Lung (tissue), 17 donors: ENCODE measurements at places on chromosomes 7 and 10. TPM values are rescaled to one million over a fixed set of nuclear protein-coding genes. Genes with fewer than 3 reads are reported as not detected.

- peaks cover 13% of the 10 kb centered on the region for H3K36me3 ChIP-seq
- H3K4me1 ChIP-seq, result no peaks in the 10 kb centered on the region
Observed at GRCh38 chr10:13143766-13144165, 17.6 kb upstream of the MCM10 start.

DNA sequence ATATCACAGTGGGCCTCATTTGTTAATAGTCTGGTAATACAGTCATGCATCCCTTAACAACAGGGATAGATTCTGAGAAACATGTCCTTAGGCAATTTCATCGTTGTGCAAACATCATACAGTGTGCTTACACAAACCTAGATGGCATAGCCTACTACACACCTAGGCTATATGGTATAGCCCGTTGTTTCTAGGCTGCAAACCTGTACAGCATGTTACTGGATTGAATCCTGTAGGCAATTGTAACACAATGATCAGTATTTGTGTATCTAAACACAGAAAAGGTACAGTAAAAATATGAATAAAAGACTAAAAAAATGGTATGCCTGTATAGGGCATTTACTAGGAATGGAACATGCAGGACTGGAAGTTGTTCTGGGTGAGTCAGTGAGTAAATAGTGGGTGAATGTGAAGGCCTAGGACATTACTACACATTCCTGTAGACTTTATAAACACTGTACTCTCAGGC lies 12.0 kb upstream of the RHOBTB1 start:
- peak overlapping the region; percentile 59 for H3K27ac ChIP-seq
- no peak overlapping the region for H3K4me3 ChIP-seq
- H3K27me3 ChIP-seq, result no peaks in the 10 kb centered on the region
- no peaks in the 10 kb centered on the region for H3K4me1 ChIP-seq
- no peak for DNase-seq

- H3K4me1 ChIP-seq, result no peaks in the 10 kb centered on the region
- H3K27ac ChIP-seq, result no peak overlapping the region
- no peak for DNase-seq
Observed at GRCh38 chr10:124824507-124824906, 22.9 kb downstream of the ABRAXAS2 start.

DNA sequence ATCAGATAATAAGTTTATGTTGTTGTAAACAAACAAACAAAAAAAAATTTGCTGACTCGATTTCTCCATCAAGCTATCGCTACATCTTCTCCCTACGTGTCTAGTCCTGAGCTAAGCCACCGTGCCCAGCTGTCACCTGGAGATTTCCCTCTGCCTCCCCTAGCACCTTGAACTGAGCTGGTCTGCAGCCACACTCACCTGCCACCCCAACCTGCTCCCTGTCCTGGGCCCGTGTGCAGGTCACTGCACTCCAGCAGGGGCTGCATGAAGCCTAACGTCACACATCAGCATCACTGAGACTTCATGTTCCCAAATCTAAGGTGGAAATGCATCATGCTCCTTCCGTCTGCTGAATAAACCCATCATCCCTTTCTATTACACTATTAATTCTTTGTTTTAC lies 44.4 kb downstream of the TEX36 start:
- H3K27me3 ChIP-seq, result no peaks in the 10 kb centered on the region
- H3K4me3 ChIP-seq, result no peak overlapping the region
- H3K4me1 ChIP-seq, result no peaks in the 10 kb centered on the region
- no peak for DNase-seq
- no peaks in the 10 kb centered on the region for H3K36me3 ChIP-seq

- no peak for DNase-seq
- peaks cover 23% of the 10 kb centered on the region for H3K27me3 ChIP-seq
- no peak overlapping the region for H3K4me3 ChIP-seq
- no peaks in the 10 kb centered on the region for H3K36me3 ChIP-seq
Observed at GRCh38 chr7:93884541-93884940, 6.0 kb downstream of the TFPI2 start.

- H3K27me3 ChIP-seq, result no peaks in the 10 kb centered on the region
- no peaks in the 10 kb centered on the region for H3K4me1 ChIP-seq
- DNase-seq, result no peak
- no peaks in the 10 kb centered on the region for H3K36me3 ChIP-seq
- H3K4me3 ChIP-seq, result no peak overlapping the region
- H3K27ac ChIP-seq, result no peak overlapping the region
Observed at GRCh38 chr7:84568781-84569180, 374.2 kb upstream of the SEMA3A start.

GRCh38 chr7:2760098-2760889 lies 72.3 kb downstream of the AMZ1 start:
- H3K4me1 ChIP-seq, result peaks cover 12% of the 10 kb centered on the region
- DNase-seq, result peak; percentile 66
- no peak overlapping the region for H3K4me3 ChIP-seq
- H3K27me3 ChIP-seq, result no peaks in the 10 kb centered on the region

GRCh38 chr10:51879238-51879637 lies 179.8 kb upstream of the CSTF2T start:
- no peaks in the 10 kb centered on the region for H3K27me3 ChIP-seq
- H3K27ac ChIP-seq, result peak overlapping the region; percentile 49
- DNase-seq, result peak; percentile 20
- peaks cover 3% of the 10 kb centered on the region for H3K4me1 ChIP-seq

- H3K4me3 ChIP-seq, result no peak overlapping the region
- no peak overlapping the region for H3K27ac ChIP-seq
- H3K27me3 ChIP-seq, result no peaks in the 10 kb centered on the region
- H3K4me1 ChIP-seq, result no peaks in the 10 kb centered on the region
Observed at GRCh38 chr10:127368929-127369328, 172.5 kb upstream of the INSYN2A start.

- no peaks in the 10 kb centered on the region for H3K36me3 ChIP-seq
- H3K27ac ChIP-seq, result no peak overlapping the region
- peaks cover 2% of the 10 kb centered on the region for H3K4me1 ChIP-seq
- DNase-seq, result no peak
- no peaks in the 10 kb centered on the region for H3K27me3 ChIP-seq
Observed at GRCh38 chr10:14674376-14675050, 100.2 kb downstream of the FAM107B start.

- no peaks in the 10 kb centered on the region for H3K27me3 ChIP-seq
- H3K4me3 ChIP-seq, result no peak overlapping the region
- DNase-seq, result no peak
- H3K36me3 ChIP-seq, result no peaks in the 10 kb centered on the region
Observed at GRCh38 chr10:116286626-116287200, 13.7 kb upstream of the GFRA1 start.

GRCh38 chr7:69775231-69775771 lies 177.0 kb downstream of the AUTS2 start:
- DNase-seq, result no peak
- H3K27ac ChIP-seq, result peak overlapping the region; percentile 46
- no peaks in the 10 kb centered on the region for H3K27me3 ChIP-seq
- H3K4me1 ChIP-seq, result peaks cover 4% of the 10 kb centered on the region

DNA sequence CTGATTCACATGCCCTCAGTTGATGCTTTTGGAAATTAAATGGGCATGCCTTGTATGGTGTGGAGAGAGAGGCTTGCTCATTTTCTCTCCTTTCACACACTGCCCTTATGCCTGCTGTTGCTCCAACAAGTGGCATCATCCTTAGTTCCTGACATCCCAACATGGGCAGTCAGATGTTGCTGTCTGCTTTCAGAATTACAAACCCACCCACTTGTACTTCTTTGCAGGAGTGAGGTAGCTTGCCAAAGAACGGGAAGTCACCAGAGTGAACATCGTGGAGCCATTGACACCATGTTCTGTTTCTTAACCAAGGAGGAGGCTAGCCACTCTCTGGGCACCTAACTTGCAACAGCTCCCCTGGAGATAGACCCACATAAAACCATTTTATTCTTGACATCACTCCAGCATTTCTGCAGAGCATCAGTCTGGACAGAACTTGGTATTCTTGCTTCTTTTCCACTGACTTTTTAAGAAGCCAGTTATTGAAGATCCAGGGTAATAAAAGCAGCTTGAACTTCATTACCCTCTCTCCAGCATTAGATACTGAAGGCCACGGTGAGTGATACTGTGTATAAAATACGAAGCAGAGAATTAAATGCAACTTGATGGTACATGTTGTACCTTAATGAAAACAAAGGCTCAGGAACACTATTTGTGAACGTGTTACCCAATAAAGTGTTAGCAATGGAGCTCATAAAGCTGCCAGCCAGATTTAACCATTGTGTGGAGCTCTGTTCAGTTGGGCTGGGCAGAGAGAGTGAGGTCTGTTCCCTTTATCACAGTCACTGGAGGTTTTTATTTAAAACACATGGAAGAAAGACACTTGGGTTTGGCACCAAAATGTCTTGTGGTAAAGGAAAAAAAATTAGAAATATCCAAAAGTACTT lies 195.8 kb upstream of the HABP2 start:
- no peaks in the 10 kb centered on the region for H3K4me1 ChIP-seq
- H3K4me3 ChIP-seq, result no peak overlapping the region
- no peaks in the 10 kb centered on the region for H3K36me3 ChIP-seq
- no peak overlapping the region for H3K27ac ChIP-seq
- no peak for DNase-seq

- peaks cover 41% of the 10 kb centered on the region for H3K27me3 ChIP-seq
- H3K4me3 ChIP-seq, result no peak overlapping the region
- H3K27ac ChIP-seq, result no peak overlapping the region
- no peak for DNase-seq
- H3K36me3 ChIP-seq, result no peaks in the 10 kb centered on the region
Observed at GRCh38 chr10:99555825-99556523, 23.2 kb downstream of the NKX2-3 start.

- H3K36me3 ChIP-seq, result no peaks in the 10 kb centered on the region
- no peak for DNase-seq
- H3K4me3 ChIP-seq, result no peak overlapping the region
Observed at GRCh38 chr10:61120805-61121204, 176.8 kb upstream of the RHOBTB1 start.

Gene PDZD8
- total RNA-seq, result 27.5 TPM

Gene EFCAB10
- total RNA-seq, result 18.5 TPM

Gene TRPV5
- not detected for total RNA-seq

Gene LRMDA
- 40.8 TPM for total RNA-seq

Gene PNLIP
- not detected for total RNA-seq

Gene NUTM2A
- total RNA-seq, result 1.8 TPM

Gene CYP2E1
- total RNA-seq, result 1.1 TPM

Gene GNAT3
- total RNA-seq, result not detected

Gene AKR1C1
- total RNA-seq, result 7.9 TPM

Gene MAT1A
- 0.46 TPM for total RNA-seq
